Activated CD4-positive, alpha-beta T cell treated with anti-CD3 and anti-CD28 coated beads, Interleukin-2, amount 50 U/mL, for 1 hour (primary cell): ENCODE measurements at places on chromosomes 1 and 21.

GRCh38 chr1:25018943-25019336 lies 88.9 kb upstream of the RUNX3 start:
- DNase-seq, result no peak

- no peak for DNase-seq
Observed at GRCh38 chr21:17414766-17415165, 98.1 kb upstream of the CXADR start.

DNA sequence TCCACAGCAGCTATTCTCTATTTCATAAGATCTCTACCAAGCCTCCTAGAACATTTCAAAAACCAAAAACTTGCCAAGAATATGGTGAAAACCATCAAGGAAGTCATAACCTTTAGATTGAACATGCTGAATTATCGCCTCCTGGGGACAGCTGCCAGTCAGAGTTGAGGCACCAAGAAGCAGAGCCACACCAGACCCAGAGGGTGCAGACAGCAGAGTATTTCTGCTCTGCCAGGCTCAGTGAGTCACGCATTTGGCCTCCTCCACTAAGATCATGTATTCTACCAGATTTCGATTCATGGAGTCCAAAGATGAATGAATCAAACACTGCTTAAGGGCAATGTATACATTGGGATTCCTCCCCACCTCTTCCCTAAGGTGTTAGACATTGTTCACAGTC lies 2.1 kb downstream of the F3 start:
- no peak for DNase-seq

DNA sequence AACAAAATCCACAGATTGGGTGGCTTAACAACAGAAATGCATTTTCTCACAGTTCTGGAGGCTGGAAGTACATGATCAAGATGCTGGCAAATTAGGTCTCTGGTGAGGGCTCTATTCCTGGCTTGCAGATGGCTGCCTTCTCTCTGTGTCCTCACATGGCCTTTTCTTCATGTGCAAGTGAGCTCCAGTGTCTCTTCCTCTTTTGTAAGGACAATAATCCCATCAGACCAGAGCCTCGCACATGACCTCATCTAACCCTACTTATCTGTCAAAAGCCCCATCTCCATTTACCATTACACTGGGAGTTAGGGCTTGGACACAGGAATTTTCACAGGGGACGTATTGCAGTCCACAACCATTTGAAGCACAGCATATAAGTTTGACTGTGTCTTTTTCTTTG lies 181.6 kb downstream of the NEGR1 start:
- no peak for DNase-seq

GRCh38 chr1:188782220-188782841 lies 1695.3 kb downstream of the BRINP3 start:
- no peak for DNase-seq

- no peak for DNase-seq
Observed at GRCh38 chr1:108113496-108113895, 86.6 kb downstream of the SLC25A24 start.

GRCh38 chr1:41024953-41025352 lies 3.4 kb upstream of the SLFNL1 start:
- DNase-seq, result no peak

DNA sequence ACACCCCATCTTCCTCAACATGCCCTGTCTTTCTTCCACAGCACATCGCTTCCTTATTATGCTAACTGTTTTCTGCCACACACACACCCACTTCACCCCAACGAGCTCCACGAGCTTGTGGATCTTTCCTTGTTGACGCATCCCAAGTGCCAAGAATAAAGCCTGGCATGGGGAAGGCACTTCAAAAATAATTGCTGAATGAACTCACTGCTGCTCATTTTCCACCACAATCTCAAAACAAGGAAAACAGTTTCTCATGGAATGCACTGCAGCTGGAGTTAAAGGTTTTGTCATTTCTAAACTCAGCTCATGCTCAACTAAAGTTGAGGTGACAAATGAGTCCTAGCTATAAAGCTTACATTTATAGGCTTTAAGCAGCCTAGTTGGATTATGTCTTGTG lies 86.0 kb downstream of the TIAM1 start:
- DNase-seq, result no peak

DNA sequence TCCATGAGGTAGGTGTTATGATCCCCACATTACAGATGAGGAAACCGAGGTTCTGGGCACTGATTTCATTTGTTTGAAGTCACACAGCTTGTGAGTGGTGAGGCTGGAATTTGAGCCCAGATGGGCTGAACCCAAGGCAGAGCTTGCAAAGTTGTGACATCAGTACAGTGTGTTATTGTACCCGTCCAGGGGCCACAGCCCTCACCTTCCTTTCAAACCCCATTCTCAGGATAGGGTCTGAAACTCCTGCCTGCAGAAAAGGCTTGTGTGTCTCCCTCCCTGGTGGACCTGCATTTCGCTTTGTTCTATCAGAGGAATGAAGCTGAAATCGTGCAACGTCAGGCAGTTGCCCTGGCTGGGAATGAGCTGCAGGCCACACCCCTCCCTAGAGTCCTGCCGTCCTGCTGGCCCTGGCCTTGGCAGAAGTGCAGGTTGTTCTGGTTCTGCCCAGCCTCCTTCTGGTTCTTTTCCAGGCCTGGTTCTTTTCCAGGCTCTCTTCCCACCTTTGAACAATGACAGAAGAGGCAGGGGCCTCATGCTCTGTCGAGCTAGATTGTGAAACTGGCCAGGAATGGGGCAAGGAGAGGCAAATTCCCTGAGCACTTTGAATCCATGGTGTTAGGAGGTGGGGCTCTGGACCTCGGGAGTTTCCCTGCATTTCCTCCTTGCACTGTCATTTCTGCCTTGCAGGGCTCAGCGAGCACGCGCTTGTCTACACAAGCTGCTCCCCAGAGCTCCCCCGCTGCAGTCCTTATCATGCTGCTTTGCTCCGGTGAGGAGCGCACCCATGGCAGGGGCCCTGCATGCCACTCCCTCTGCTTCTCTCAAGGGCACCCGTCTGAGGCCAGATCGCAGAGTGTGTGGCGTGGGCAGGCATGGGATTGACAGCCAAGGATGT lies 8.2 kb upstream of the MYOM3 start:
- DNase-seq, result no peak

- DNase-seq, result peak; percentile 91
Observed at GRCh38 chr1:145927063-145927886, at the start of gene RBM8A. RBM8A (minus strand) TSS chr1:145927484; CDS start chr1:145927426, 58 bp downstream.

- DNase-seq, result no peak
Observed at GRCh38 chr1:31152181-31152795, 86.8 kb upstream of the PUM1 start.

DNA sequence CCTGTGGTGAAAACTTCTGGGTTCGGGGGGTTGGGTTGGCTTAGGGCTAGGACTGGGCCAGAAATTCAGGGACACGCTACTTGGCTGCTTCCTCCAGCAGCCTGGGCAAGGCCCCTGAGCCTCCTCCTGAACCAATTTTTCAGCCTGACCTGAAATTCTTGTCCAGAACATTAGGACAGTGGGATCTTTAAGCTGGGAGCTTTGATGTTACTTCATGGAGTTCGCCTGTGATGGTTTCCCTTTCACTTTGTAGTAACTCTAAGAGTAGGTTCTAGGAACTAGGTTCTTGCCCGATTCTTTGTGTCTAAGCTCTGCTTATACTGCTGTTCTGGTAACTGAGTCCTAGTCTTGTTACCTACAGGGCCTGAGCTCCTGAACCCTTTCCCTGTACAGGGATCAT lies 75.3 kb downstream of the S1PR1 start:
- no peak for DNase-seq

GRCh38 chr1:91833946-91834345 lies 52.0 kb downstream of the TGFBR3 start:
- DNase-seq, result no peak

DNA sequence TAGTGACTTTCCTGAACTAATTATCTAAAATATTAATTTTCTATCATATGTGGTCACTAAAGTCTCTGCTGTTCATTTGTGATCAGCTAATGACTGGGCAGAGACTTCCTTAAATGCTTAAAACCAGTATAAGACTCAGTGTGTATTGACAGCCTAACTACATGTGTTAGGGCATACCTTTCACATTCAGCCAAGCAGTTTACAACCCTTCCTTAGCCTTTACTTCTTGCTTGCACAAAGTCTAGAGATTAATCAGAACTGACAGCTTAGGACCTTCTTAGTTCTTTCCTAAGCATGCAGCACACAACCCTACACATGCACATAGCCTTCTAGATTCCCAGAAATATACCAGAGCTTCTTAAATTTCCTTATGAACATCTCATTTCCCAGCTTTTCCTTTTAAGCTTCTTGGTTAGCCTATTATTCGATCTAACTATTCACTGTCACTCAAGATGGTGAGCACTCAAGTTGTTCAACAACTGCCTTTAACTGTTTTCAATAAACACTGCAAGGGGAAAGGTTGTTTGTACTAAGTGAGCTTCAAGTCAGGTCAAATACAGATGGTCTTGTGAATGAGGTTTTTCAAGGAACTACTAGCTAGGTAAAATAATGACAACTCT lies 13.4 kb downstream of the EYA3 start:
- no peak for DNase-seq

DNA sequence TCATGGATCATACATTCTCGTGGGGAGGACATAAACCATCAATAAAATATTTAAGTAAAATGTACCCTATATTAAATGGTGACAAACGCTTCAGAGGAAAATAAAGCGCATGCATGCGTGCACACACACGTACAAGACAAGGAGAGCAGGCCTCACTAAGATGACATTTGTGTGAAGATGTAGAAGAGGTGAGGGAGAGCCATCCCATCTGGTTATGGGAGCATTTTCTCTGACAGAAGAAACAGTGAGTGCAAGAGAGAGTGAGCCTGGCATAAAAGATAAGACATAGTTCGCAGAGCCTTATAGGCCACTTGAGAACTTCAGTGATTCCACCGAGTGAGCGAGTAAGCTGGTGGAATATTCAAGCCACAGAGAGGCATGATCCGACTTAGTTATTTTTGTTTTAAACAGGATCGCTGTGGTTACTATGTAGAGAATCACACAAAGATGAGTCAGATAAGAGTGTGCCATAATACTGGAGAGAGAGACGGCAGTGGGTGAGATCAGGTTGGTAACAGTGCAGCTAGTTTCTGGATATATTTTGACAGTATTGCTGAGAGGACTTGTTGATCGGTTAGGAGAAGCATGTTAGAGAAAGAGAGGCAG lies 624.2 kb downstream of the PLPP3 start:
- DNase-seq, result no peak

- no peak for DNase-seq
Observed at GRCh38 chr1:213057264-213058059, 6.4 kb downstream of the RPS6KC1 start.
